ENCODE measurements at places on chromosomes 11 and 22. TPM values are rescaled to one million over a fixed set of nuclear protein-coding genes. Genes with fewer than 3 reads are reported as not detected.
A peak's percentile ranks its signal among the peaks of the same experiment; 100 is the strongest.

OR4B1 gene
- total RNA-seq = not detected

SERGEF gene
- total RNA-seq = 27.5 TPM

TCN1 gene
- total RNA-seq = not detected

MMP13 gene
- total RNA-seq = not detected

JAML gene
- total RNA-seq = not detected

GRIA4 gene
- not detected for total RNA-seq

TENM4 gene
- 0.53 TPM for total RNA-seq

SHISAL1 gene
- total RNA-seq = not detected

HORMAD2 gene
- total RNA-seq = not detected

PACS1 gene
- 11.8 TPM for total RNA-seq

P2RY2 gene
- total RNA-seq = not detected

DNA sequence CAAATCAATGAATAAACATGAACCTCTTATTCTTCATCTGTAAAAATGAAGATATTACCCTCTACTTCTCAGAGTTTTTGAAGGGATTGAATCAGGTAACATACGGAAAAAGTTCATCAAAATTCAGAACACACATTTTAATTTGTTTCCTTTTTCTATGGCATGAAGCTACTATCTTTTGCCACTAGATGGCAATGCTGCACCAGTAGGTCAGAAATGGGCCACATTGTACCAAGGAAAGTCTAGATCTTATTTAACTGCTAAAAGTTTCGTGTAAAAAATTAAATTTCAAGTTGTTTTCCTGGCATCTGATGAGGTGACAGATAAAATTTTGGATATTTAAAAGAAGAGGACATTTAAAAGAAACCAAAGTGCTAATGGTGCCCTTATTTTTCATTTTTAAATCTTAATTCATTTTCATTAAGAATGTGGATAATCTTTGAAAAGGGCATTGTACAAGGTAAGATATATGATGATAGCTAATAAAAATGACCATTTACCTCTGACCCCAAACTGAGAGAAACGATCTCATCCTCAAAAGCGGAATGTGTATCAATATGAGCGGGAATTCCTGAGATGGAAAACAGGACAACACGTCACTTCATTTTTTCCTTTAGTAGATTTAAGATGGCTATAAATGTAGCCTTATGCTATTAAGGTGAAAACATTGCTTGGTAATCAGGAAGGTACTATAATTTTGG is 16.1 kb downstream of the ALKBH8 start:
- no peak overlapping the region for H3K4me3 ChIP-seq
- 0 out of 2 replicates have a peak, but pooled peaks cover 6% of the 10 kb centered on the region for H3K36me3 ChIP-seq
- DNase-seq = peak; percentile 45
- H3K4me1 ChIP-seq = no peaks in the 10 kb centered on the region

- H3K36me3 ChIP-seq = no peaks in the 10 kb centered on the region
- peaks cover 19% of the 10 kb centered on the region for H3K4me1 ChIP-seq
- DNase-seq = no peak
- H3K4me3 ChIP-seq = no peak overlapping the region
These were observed 6.9 kb upstream of the MUC5AC start for GRCh38 chr11:1150769-1151365.

- peaks cover 4% of the 10 kb centered on the region for H3K36me3 ChIP-seq
- no peaks in the 10 kb centered on the region for H3K4me1 ChIP-seq
- no peak for DNase-seq
- H3K4me3 ChIP-seq = no peak overlapping the region
- H3K27me3 ChIP-seq = no peaks in the 10 kb centered on the region
- H3K27ac ChIP-seq = no peak overlapping the region
These were observed 175.1 kb downstream of the SWAP70 start for GRCh38 chr11:9838961-9839360.

DNA sequence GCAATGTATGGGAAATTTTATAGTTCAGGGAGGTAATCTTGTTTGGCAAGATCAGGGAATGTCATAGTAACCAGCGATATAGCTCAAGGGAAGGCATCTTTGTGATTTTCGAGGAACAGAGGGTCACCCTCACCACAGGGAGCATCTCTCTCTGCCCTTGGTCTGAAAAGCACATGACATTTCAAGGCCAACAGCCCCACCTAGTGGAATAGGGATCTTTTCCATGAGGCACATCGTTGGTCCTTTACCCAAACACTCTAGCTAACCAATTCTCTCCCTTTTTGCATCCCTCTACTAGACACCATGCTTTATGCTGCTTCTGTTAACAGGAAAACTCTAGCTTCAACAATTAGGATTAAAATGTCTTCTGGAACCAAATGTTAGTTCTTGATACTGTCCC is 179.0 kb downstream of the GRM5 start:
- H3K36me3 ChIP-seq = no peaks in the 10 kb centered on the region
- H3K27me3 ChIP-seq = no peaks in the 10 kb centered on the region
- H3K4me3 ChIP-seq = no peak overlapping the region
- H3K27ac ChIP-seq = no peak overlapping the region
- no peaks in the 10 kb centered on the region for H3K4me1 ChIP-seq

DNA sequence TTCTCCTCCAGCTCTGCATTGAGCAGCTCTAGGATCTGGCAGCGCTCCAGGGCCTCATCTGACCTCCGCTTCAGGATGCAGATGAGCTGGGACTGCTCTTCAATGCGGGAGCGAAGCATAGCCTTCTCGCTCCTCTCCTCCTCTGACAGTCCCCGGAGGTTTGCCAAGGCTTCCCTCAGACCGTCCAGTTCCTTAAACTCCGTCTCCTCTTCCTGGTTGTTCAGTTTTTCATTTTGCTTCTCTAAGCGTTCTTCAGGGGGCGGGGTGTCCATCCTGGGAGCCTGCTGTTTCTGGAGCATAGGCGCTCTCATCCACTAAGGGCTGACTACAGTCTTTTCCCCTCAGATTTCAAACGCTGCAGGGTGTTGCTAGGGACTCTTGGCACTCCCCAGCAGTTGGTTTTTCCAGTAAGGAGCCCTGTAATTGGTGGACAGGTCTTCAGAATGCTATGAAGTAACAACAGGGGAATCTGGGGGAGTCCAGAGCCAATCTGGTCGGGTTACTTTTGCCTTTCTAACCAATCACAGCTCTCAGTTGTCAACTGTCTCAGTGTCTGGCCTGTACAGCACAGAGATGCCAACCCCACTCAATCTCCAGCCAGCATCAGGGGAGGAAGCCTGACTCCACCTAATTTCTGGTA is at the start of gene CCDC89:
TSS of gene CCDC89 (minus strand) at position 376 of the 640 bp plus-strand sequence. CDS start at position 311, 65 bp downstream.
- no peaks in the 10 kb centered on the region for H3K27me3 ChIP-seq
- peak within 1 kb of the TSS; percentile 67 for H3K27ac ChIP-seq
- DNase-seq = peak; percentile 99
- peaks cover 12% of the 10 kb centered on the region for H3K36me3 ChIP-seq
- H3K4me3 ChIP-seq = peak within 1 kb of the TSS; percentile 55

DNA sequence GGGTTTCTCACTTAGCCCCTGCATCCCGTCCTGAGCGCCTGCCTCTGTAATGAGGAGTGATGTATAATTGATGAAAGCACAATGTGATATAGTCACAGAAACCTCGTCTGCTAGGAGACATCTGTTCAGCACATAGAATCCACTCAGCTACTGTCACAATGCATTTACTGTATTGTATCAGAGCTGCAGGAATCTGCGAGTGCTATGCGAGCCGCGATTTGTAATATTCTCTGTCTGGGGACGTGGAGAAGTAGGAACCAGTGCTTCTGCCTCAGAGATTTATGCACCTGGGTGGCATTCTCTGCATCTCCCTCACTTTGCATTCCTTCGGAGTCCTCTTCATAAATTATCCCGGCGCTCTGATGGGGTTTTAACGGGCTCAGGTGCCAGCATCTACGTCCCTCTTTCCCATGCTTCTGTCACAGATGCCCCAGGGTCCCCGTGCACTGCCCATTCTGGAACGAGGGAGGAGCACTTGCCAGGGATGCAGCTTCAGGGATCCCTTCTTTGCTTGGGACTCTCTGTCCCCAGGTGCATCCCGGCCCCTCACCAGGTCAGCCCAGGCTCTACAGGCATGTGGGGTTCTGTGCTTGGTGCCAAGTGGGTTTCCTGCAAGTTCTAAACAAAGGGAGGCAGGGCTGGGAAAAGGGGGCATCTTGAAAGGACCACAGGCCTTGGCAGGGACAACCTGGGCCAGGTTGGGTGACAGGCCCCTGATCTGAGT is 205.5 kb downstream of the DSCAML1 start:
- H3K27me3 ChIP-seq = no peaks in the 10 kb centered on the region
- H3K4me3 ChIP-seq = no peak overlapping the region
- H3K4me1 ChIP-seq = no peaks in the 10 kb centered on the region
- no peaks in the 10 kb centered on the region for H3K36me3 ChIP-seq

DNA sequence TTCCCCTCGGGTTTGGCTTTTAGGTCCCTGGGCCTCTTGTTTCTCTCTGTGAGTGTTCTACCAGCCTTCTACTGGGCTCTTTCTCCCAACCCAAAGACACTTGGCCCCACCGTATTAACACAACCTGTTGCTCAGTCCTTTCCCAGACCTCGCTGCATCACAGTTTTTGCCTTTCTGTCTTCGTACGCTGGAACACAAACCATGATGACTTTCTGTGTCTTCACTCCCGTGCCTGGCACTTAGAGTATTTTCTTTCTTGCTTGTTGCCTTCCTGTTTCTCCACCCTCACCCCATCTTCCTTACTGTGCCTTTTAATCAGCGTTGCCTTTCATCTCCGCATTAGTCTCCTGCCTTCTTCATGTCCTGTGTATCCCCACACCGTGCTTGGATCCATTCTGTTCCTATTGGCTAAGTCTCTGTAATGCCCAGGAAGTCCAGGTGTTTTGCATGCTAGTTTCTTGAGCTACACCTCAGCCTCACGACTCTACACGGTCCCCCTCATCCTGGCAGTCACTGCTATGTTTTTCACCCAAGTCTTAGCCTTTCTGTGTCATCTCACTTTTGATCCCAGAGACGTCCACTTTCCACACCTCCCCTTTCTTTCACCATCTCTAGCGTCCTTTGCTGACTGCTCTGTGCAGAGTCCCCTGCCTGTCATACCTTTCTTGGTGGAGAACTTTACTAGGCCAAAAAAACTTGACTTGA is 1.6 kb downstream of the MARK2 start:
- H3K27me3 ChIP-seq = no peaks in the 10 kb centered on the region
- H3K4me3 ChIP-seq = peak overlapping the region; percentile 65
- H3K4me1 ChIP-seq = peaks cover 10% of the 10 kb centered on the region

DNA sequence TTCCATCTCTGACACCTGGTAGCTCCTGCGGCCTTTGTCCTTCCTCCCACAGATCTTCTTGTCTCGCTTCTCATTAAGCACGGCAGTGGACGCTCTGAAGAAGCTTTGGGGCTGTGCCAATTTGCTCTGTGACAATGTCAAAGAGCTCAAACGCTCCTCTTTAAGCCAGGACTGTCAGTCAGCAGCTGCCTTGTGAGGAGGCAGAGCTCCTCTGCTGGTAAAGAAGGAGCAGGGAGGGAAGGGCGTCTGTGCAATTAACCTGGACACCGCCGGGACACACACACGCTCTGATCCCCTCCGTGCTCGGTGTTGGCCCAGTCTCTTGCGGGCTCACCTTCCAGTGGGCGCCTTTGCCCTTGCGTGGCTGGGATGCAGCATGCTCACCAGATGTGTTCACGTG is 373.9 kb downstream of the BRD1 start:
- DNase-seq = no peak
- no peak overlapping the region for H3K4me3 ChIP-seq
- H3K27me3 ChIP-seq = peaks cover 37% of the 10 kb centered on the region

- DNase-seq = no peak
- H3K27me3 ChIP-seq = no peaks in the 10 kb centered on the region
- H3K4me3 ChIP-seq = no peak overlapping the region
- no peaks in the 10 kb centered on the region for H3K4me1 ChIP-seq
- no peaks in the 10 kb centered on the region for H3K36me3 ChIP-seq
These were observed 6.9 kb downstream of the OR8B12 start for GRCh38 chr11:124536520-124536919.

GRCh38 chr11:118060081-118060661 is 16.7 kb upstream of the TMPRSS4 start:
- peaks cover 5% of the 10 kb centered on the region for H3K27me3 ChIP-seq
- H3K27ac ChIP-seq = no peak overlapping the region
- no peaks in the 10 kb centered on the region for H3K4me1 ChIP-seq
- no peaks in the 10 kb centered on the region for H3K36me3 ChIP-seq

- peak; percentile 79 for DNase-seq
- H3K36me3 ChIP-seq = no peaks in the 10 kb centered on the region
- H3K4me3 ChIP-seq = peak within 1 kb of the TSS; percentile 85
- H3K4me1 ChIP-seq = peaks cover 10% of the 10 kb centered on the region
- no peak within 1 kb of the TSS for H3K27ac ChIP-seq
These were observed at the start of gene CHRM4 for GRCh38 chr11:46391578-46392420. CHRM4 (minus strand) TSS chr11:46391776; CDS start chr11:46386557, 5,219 bp downstream.

- H3K36me3 ChIP-seq = no peaks in the 10 kb centered on the region
- no peaks in the 10 kb centered on the region for H3K4me1 ChIP-seq
- DNase-seq = no peak
- H3K27me3 ChIP-seq = no peaks in the 10 kb centered on the region
- H3K4me3 ChIP-seq = no peak overlapping the region
These were observed 25.5 kb downstream of the BID start for GRCh38 chr22:17748555-17749353.

DNA sequence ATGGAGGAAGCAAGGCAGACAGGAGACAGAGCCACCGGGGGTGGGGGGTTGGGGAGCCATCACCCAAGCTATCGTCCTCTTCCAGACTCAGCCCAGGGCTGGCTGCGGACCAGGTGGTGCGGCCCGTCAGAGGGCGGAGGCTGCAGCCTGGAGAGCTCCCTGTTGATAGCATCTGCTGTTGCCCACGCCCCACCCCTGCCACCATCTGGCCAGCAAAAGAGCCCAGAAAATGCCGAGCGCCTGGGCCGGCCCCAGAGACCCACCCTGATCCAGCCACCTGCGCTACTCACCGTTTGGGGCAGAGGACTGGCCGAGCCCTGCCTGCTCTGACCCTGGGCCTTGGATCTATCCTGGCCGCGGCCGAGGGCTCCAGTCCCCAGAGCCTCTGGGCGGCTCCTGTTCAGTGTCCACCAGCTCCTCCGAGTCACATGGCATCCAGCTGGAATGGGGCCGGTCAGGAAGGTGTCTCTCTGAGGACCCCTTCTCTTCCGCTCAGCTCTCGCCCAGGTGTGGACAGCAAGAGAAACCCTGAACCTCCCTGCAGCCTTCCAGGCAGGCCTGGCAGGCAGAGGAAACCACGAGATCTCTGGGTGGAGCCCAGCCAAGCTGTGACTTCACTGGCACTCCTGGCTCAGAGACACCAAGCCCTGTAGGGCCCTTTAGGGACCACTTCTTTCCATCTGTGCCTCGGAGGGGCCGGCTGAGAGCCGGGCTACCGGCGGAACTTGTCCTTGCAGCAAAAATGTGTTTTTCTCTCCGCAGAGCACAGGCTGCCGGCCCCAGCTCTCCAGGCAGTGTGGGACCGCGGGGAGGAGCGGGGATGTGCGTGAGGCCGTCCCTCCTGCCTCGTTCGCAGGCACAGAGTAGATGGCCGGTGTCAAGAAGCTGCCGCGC is at the start of gene MRGPRE:
TSS of gene MRGPRE (minus strand) at position 567 of the 894 bp plus-strand sequence. CDS start 3,618 bp downstream, outside the sequence.
- DNase-seq = no peak
- H3K27ac ChIP-seq = no peak within 1 kb of the TSS
- H3K36me3 ChIP-seq = no peaks in the 10 kb centered on the region
- H3K4me3 ChIP-seq = no peak within 1 kb of the TSS
- H3K27me3 ChIP-seq = no peaks in the 10 kb centered on the region
- H3K4me1 ChIP-seq = no peaks in the 10 kb centered on the region

- no peak overlapping the region for H3K4me3 ChIP-seq
- no peak for DNase-seq
- H3K27me3 ChIP-seq = no peaks in the 10 kb centered on the region
- H3K36me3 ChIP-seq = no peaks in the 10 kb centered on the region
- H3K27ac ChIP-seq = no peak overlapping the region
These were observed 3.0 kb downstream of the KIF18A start for GRCh38 chr11:28104984-28105383.

Data from SJCRH30 (cell line).